Daoy (cell line): ENCODE measurements at places on chromosomes 16 and 17.

- DNase-seq: no peak
Measured at GRCh38 chr16:23896832-23897821, 61.3 kb downstream of the PRKCB start.

DNA sequence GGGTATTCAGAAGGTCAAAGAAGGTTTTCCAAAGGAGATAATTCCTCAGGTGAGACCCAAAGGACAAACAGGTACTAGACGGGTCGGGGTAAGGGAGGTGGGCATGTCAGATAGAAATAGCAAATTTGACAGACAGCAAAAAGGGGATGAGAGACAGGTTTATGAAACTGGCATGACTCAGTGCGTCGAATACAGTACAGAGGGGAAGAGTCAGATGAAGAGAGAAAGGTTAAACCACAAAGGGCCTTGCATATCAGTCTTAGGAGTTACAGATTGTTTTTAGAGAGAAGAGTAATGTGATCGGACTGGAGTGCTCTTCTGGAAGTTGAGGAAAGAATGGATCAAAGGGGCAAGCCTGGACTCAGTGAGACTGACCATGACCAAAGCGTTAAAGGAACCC is 88.4 kb downstream of the ZZEF1 start:
- DNase-seq: no peak

DNA sequence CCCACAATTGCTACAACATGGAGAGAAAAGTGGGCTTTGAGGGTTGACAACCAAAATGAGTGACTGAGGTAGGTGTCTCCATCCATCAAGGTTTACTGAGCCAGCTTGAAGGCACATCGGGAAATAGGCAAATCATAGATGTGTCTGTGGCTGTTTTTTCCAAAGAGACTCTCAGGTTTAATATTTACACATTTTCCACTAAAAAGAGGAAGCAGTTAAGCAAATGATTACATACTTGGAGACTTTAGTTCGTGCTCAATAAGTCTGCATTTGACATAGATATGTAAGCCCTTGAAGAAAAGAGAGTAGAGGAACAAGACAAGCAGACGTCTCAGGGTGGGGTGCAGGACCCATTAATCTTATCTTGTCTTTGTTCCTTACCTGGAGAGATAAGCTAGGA is 148.9 kb upstream of the COX10 start:
- DNase-seq: no peak

DNA sequence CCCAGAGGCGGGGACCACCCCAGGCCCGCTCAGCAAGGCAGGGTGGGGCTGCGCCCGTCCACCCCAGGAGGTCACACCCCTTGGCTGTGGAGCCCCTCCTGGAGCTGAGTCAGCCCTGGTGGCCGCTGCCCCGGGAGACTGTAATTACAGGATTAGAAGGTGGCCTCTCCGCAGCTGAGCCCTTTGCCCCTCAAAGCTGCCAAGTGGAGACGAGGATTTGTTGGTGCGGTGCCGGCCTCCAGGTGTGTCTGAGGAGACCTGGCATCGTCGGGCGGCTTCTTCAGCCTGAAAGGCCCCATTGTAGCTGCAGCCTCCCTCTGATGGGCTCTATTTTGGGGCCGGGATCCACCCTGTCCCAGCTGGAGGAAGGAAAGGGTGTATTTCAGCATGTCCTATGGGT is 22.7 kb upstream of the SPNS2 start:
- no peak for DNase-seq

GRCh38 chr17:19733953-19734526 is 14.1 kb downstream of the ALDH3A1 start:
- DNase-seq: no peak

- DNase-seq: no peak
Measured at GRCh38 chr17:6485646-6486412, 41.6 kb downstream of the PIMREG start.

DNA sequence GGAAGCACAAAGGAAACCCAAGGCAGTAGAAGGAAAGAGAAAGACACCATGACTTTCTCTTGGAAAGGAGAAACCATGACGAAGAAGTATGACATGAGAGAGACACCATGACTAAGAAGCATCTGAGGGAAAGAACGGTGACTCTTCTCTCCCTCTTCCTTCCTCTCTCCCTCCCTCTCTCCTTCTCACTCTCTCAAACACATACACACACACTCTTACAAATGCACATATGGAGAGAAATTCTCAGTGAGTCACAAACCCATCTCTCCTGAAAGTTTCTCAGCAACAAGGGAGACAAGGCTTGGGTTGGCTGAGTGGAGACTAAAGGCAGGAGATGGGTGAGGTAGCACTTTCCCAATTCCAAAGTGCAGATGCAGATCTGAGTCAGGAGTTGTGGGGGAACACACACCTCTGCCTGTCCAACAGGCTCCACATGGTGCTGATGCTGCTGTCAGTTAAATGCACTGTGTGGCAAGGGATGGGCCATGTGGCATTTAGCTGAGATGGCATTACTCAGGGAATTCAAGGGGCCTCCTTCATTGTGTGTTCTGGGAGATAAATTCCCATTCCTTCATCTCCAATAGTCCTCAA is 336.7 kb upstream of the C16orf82 start:
- DNase-seq: no peak
